Activated CD8-positive, alpha-beta T cell treated with anti-CD3 and anti-CD28 coated beads, Interleukin-2, amount 10 ng/mL, durations not matched to agents 7 days and 5 days (primary cell): ENCODE measurements at places on chromosomes 12 and 14. TPM values are rescaled to one million over a fixed set of nuclear protein-coding genes. Genes with fewer than 3 reads are reported as not detected.

ADAMTS20 gene
- total RNA-seq = not detected

P2RX2 gene
- not detected for total RNA-seq

SYNDIG1L gene
- total RNA-seq = not detected

DNA sequence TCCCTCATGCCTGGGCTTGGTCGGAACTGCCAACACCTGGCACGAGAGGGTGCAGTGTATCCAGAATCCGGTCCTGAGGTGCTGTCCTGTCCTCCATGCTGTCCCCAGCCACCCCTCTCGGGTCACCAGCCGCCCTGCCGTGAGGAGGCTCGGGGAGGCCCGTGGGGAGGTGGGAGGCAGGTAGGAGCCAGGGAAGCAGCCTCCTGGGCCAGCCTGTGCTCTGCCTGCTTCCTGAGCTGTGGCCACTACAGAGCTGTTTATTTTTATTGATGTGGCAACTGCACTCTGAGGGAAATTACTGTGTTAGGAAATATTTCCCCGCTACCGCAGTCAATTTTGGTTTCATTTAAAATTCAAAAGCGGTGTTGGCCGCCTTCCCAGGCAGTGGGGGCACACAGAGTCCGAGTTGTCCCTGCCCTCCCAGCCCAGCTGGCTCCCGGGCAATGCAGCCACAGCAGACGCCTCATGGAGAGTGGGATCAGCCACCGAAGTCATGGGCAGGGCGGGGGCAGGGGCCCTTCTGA is 18.3 kb downstream of the NOC4L start:
- DNase-seq = no peak

DNA sequence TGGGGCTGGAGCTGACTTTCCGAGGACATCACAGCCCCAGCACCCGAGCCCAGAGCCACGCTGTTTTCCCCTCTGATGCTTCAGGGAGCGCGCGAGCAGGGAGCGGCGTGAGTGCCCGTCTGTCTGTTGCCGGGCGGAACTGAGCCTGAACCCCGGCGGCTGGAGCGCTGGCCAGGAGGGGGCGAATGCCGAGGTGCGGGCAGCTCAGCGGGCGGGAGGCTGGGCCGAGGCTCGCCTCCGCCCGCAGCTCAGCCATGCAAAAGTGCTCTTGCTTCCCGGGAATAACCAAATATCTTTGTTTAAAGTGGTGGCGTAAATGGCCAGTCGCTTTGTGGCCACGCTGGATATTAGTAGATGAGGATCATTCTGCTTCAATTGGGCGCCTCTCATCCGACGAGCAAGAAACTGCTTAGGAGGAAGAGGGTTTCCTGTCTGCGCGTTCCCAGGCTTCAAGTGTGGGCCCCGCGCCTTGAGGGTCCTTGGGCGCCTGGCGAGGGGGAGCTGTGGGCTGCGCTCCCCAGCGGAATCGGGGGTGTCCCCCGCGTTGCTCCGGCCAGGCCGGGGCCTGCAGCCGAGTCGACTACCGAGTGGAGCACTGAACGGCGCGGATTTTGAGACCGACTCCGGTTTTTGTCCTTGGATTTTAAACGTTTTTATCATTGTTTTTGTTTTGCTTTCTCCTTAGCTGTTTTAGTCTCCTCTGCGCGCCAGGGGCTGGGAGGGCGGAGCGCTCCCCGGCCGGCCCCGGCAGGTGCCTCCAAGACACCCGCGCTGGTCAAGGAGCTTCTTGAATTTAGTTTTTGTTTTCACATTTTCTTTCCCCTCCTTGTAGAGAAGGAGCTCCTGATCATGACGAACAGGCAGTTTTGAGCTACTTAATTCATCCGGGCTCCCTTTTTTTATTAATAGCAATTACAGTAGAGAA is 831 bp upstream of the NKX2-1 start:
- no peak for DNase-seq

GRCh38 chr12:94308612-94309011 is 151.1 kb downstream of the CEP83 start:
- no peak for DNase-seq

DNA sequence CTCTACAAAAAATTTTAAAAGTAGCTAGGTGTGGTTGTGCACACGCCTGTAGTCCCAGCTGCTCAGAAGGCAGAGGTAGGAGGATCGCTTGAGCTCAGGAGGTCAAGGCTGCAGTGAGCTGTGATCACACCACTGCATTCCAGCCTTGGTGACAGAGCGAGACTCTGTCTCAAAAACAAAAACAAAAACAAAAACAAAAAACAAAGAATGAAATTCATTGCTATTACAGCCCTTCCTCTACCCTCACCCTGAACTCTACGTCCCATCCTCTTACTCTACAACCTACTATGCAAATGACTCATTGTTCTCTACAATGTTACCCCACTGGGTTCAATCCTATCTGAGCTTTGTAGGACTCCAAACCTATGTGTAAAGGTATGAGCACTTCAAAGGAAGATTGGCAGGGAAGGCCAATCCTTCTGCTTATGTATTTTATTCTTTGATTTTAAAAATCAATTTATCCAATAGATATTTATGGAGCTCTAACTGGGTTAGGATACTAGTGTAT is 39.3 kb downstream of the NINJ2 start:
- DNase-seq = no peak

GRCh38 chr14:77761205-77761931 is 412 bp upstream of the SNW1 start:
- peak; percentile 29 for DNase-seq

- no peak for DNase-seq
These were observed 144.2 kb downstream of the KICS2 start for GRCh38 chr12:64077922-64078321.

DNA sequence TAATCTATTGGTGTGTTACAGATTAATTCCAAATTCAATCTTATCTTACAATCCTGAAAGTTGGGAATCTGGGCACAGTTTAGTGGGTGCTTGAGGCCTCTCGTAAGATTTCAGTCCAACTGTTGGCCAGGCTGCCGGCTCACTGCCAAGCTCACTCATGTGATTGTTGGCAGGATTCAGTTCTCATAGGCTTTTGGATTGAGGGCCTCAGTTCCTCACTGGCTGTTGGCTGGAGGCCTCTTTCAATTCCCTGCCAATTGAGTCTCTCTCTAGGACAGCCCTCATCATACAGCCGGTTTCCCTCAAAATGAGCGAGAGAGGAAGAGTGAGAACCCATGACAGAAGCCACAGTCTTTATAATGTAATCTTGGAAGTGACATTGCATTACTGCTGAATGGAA is 123.5 kb upstream of the FBXO33 start:
- DNase-seq = no peak

- no peak for DNase-seq
These were observed 280.0 kb downstream of the SLC6A15 start for GRCh38 chr12:84632556-84632955.
